ENCODE measurements at places on chromosomes 1 and 21. TPM values are rescaled to one million over a fixed set of nuclear protein-coding genes. Genes with fewer than 3 reads are reported as not detected.
A peak's percentile ranks its signal among the peaks of the same experiment; 100 is the strongest.

- H3K27me3 ChIP-seq, result peaks cover 8% of the 10 kb centered on the region
- no peak overlapping the region for H3K4me3 ChIP-seq
- H3K4me1 ChIP-seq, result peaks cover 94% of the 10 kb centered on the region
- no peaks in the 10 kb centered on the region for H3K36me3 ChIP-seq
Measured at GRCh38 chr1:22776035-22776613, 65.5 kb downstream of the EPHB2 start.

DNA sequence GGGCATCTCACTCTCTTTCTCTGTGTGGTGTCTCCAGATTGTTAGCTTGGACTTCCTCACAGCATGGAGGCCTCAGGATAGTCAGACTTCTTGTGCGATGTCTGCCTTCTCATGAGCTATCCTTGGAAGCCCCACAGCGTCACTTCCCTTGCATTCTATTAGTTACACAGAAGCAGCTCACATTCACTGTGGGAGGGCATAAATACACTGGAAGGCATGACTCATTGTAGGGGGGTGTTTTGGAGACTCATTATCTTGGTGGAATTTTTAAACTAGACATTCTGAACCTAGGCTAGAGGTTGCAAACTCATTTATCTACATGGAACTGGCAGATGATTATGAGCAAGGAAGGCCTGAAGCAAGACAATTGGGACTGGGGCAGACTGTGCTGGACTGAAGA, 21.4 kb upstream of the FASLG start:
- no peaks in the 10 kb centered on the region for H3K4me1 ChIP-seq
- no peak overlapping the region for H3K4me3 ChIP-seq

SDHC gene
- total RNA-seq, result 20.2 TPM

DNA sequence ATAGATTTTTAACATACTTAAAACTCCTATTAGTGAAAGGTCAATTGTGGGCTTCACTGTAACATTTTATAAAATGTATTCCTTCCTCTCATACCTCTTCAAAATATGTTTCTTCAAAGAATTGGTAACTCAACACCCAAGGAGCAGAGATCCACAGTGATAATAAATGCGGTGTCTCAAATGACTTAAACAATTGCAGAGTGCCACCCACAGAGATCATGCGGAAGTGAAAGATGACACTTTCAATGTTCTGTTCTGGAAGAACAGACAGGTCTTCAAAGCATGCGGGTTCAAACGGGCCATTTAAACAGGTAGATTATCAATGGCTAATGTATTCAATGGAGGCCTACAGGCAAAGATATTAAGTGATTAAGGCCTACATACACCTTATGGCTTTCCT, 157.0 kb upstream of the GREM2 start:
- no peak overlapping the region for H3K4me3 ChIP-seq
- DNase-seq, result no peak
- no peak overlapping the region for H3K27ac ChIP-seq
- no peaks in the 10 kb centered on the region for H3K36me3 ChIP-seq

DNA sequence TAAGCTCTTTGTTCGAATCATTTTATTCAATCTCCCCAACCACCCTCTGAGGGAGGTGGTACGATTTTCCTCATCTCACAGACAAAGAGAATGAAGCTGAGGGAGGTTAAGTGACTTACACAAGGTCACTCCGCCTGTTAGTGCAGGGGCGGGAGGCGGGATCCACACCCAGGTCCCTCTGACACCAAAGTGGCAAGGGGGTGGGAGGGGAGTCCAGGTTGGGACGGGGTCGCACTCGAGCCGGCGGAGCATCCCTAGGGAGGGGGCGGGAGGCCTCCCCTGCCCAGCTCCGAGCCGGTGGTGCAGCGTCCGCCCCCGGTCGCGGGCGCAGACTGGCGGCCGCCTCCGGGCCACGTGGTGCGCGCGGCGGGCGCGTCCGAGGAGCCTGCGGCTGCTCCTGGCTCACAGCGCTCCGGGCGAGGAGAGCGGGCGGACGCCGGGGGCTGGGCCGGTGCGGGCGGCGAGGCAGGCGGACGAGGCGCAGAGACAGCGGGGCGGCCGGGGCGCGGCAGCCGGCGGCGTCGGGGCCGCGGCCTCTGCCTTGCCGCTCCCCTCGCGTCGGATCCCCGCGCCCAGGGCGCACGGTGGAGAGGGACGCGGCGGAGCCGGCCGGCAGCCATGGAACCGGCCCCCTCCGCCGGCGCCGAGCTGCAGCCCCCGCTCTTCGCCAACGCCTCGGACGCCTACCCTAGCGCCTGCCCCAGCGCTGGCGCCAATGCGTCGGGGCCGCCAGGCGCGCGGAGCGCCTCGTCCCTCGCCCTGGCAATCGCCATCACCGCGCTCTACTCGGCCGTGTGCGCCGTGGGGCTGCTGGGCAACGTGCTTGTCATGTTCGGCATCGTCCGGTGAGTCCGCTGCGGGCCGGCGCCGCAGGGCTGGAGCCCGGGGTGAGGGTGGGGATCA, at the start of gene OPRD1:
Gene OPRD1, plus strand, starts transcription at position 405 of the 903 bp plus-strand sequence. Its CDS starts 214 bp downstream, at position 619.
- no peak for DNase-seq
- peaks cover 73% of the 10 kb centered on the region for H3K27me3 ChIP-seq
- no peaks in the 10 kb centered on the region for H3K36me3 ChIP-seq
- H3K4me3 ChIP-seq, result no peak within 1 kb of the TSS
- peaks cover 13% of the 10 kb centered on the region for H3K4me1 ChIP-seq

- H3K27me3 ChIP-seq, result no peaks in the 10 kb centered on the region
- DNase-seq, result no peak
- H3K36me3 ChIP-seq, result no peaks in the 10 kb centered on the region
Measured at GRCh38 chr1:27318136-27318535, 3.8 kb upstream of the TMEM222 start.

- H3K4me1 ChIP-seq, result peaks cover 21% of the 10 kb centered on the region
- peak; percentile 42 for DNase-seq
- H3K36me3 ChIP-seq, result no peaks in the 10 kb centered on the region
- H3K27me3 ChIP-seq, result peaks cover 6% of the 10 kb centered on the region
- peak overlapping the region; percentile 45 for H3K27ac ChIP-seq
- no peak overlapping the region for H3K4me3 ChIP-seq
Measured at GRCh38 chr1:201184307-201185122, 6.1 kb upstream of the IGFN1 start.

DNA sequence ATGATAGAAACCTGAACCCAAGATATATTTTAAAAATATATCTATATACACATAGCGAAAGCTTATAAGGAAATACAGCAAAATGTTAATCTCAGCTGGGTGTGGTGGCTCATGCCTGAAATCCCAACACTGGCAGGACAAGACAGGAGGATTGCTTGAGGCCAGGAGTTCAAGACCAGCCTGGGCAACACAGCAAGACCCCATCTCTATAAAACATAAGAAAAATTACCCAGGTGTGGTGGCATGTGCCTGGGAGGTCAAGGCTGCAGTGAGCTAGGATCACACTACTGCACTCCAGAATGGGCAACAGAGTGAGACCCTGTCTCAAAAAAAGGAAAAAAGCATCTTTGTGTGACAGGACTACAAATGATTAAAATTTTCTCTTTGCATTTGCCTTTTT, 6.0 kb upstream of the SRM start:
- no peak for DNase-seq
- peaks cover 64% of the 10 kb centered on the region for H3K36me3 ChIP-seq
- no peak overlapping the region for H3K27ac ChIP-seq
- H3K27me3 ChIP-seq, result no peaks in the 10 kb centered on the region

DNA sequence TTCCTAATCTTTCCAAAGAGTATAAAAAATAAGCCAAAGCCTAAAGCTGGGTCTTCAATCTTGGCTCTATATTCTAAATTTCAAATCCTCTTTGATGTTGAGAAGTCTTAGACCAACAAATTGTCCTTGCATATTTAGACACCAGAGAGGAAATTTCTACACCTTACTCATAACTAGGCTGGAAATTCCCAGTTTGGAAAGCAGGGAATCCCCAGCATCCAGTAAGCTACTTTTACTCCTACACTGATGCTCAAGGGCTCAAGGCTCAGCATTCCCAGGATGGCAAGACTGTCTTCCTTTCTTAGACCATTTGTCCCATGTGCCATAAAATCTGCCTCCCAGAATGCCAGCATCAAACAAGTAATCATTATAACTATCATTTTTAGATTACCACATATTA, 28.3 kb downstream of the PRDX6 start:
- no peaks in the 10 kb centered on the region for H3K4me1 ChIP-seq
- no peak overlapping the region for H3K27ac ChIP-seq
- no peaks in the 10 kb centered on the region for H3K36me3 ChIP-seq

DNA sequence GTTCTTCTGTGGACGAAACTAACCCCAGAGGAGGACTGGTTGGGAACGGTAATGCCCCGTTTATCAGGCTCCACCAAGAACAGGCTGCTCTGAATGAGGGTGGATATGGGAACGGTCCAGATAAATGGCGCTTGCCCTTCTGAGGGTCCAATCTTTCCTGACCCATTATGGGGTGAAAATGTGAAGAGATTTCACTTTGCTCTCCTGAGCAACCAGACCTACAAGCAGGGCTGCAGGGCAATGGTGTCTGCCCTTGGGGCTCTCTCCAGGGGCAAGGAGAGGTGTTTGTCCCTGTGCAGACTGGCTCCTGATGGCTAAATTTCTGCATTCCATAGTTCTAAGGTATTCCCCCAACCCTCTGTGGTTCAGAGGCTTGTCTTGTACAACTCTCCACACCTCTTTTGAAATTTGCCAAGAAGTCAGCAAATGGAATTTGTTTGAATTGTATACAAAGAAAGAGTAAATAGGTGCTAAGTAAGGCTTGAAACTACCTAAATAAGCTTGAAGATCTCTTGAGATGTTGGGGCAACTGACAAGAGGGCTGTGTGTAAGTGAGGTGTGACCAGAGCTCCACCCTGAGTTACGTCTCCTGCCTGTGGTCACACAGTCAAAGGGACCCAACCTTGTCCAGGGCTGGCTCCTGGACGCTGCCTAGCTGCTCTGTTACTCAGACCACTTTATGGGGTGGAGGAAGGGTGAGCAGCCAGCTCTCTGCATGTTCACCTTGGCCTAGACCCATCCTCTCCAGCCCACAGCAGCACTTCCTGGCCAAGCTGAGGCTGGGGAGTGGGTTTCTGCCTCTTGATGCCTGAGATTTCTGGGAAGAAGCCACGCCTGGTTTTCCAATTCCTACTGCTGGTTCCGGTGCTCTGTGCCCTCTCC, 24.8 kb downstream of the SLC2A1 start:
- peaks cover 29% of the 10 kb centered on the region for H3K36me3 ChIP-seq
- no peak overlapping the region for H3K4me3 ChIP-seq
- no peak overlapping the region for H3K27ac ChIP-seq
- peaks cover 51% of the 10 kb centered on the region for H3K4me1 ChIP-seq
- H3K27me3 ChIP-seq, result no peaks in the 10 kb centered on the region
- no peak for DNase-seq

DNA sequence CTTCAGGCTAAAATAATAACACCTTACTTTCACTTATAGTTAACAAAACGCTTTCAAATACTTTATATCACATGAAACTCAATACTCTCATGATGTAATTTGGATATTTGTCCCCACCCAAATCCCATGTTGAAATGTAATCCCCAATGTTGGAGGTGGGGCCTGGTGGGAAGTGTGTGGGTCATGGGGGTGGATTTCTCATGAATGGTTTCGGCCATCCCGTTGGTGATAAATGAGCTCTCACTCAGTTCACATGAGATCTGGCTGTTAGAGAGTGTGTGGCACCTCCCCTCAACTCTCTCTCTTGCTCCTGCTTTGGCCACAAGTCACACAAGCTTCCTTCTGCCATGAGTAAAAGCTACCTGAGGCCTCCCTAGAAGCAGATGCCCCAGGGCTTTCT, 22.5 kb upstream of the PTGFRN start:
- DNase-seq, result no peak
- H3K4me3 ChIP-seq, result no peak overlapping the region
- peaks cover 35% of the 10 kb centered on the region for H3K4me1 ChIP-seq

GRCh38 chr1:176211396-176212165, 4.5 kb upstream of the COP1 start:
- DNase-seq, result peak; percentile 24
- H3K36me3 ChIP-seq, result no peaks in the 10 kb centered on the region
- no peaks in the 10 kb centered on the region for H3K27me3 ChIP-seq
- peaks cover 4% of the 10 kb centered on the region for H3K4me1 ChIP-seq

DNA sequence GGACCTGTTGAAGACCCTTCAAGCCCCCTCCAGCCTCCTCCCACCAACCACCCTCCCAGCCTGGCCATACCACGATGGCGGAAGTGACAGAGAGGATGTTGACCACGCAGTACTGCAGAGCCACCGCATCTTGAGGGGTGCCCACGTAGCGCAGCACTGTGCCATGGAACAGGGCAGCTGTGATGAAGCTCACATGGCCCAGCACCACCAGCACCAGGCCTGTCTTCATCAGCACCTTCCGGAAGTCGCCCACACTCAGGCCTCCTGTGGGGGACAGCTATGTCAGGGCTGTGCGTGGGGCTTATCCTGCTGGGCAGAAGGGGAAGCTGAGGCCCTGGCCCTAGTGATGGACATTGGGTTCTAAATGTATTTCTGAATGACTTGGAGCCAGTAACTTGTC, 3.1 kb downstream of the TMEM54 start:
- H3K4me3 ChIP-seq, result no peak overlapping the region
- H3K4me1 ChIP-seq, result peaks cover 17% of the 10 kb centered on the region
- no peak overlapping the region for H3K27ac ChIP-seq
- no peaks in the 10 kb centered on the region for H3K36me3 ChIP-seq
- DNase-seq, result no peak

GJA5 gene
- total RNA-seq, result 12.9 TPM

GRCh38 chr1:201318504-201319340, 35.4 kb downstream of the PKP1 start:
- peaks cover under 1% of the 10 kb centered on the region for H3K4me1 ChIP-seq
- peaks cover 3% of the 10 kb centered on the region for H3K36me3 ChIP-seq
- H3K4me3 ChIP-seq, result no peak overlapping the region
- DNase-seq, result no peak

FALEC gene
- 0.84 TPM for total RNA-seq

GRCh38 chr1:235883261-235883927, 16.7 kb upstream of the LYST start:
- H3K27me3 ChIP-seq, result no peaks in the 10 kb centered on the region
- H3K27ac ChIP-seq, result no peak overlapping the region
- peaks cover 4% of the 10 kb centered on the region for H3K4me1 ChIP-seq
- H3K36me3 ChIP-seq, result no peaks in the 10 kb centered on the region

GRCh38 chr1:200526709-200527612, 93.6 kb downstream of the KIF14 start:
- H3K4me1 ChIP-seq, result peaks cover 4% of the 10 kb centered on the region
- H3K36me3 ChIP-seq, result no peaks in the 10 kb centered on the region
- peak; percentile 21 for DNase-seq
- no peaks in the 10 kb centered on the region for H3K27me3 ChIP-seq

GRCh38 chr21:46004168-46004861, 22.7 kb downstream of the COL6A1 start:
- DNase-seq, result no peak
- H3K36me3 ChIP-seq, result peaks cover 51% of the 10 kb centered on the region
- no peak overlapping the region for H3K27ac ChIP-seq
- H3K27me3 ChIP-seq, result no peaks in the 10 kb centered on the region
- no peak overlapping the region for H3K4me3 ChIP-seq

SPRR1B gene
- not detected for total RNA-seq

NRIP1 gene
- 75.4 TPM for total RNA-seq

DNA sequence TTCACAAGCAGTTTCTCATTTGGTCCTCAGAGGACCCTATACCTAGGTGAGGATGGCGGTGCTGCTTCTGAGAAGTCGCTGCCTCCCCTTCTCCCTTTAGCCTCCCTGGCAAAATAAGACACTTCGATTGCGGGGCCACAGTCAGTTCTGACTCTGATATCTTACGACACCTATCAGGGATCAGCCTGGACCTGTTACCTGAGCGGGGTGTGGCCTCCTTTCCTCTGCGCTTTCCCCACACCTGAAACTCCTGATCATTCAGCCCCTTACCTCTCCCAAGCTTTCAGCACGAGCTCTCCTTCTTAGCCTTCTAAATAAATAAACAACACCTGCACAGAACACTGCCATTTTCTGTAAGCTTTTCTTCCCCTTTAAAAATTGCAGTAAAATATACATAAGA, 24.6 kb upstream of the GPR137B start:
- no peaks in the 10 kb centered on the region for H3K27me3 ChIP-seq
- no peak overlapping the region for H3K4me3 ChIP-seq
- H3K4me1 ChIP-seq, result no peaks in the 10 kb centered on the region
- no peaks in the 10 kb centered on the region for H3K36me3 ChIP-seq
- no peak overlapping the region for H3K27ac ChIP-seq

Data from muscle of leg (tissue), 16 donors.